ENCODE measurements at places on chromosomes 1 and 21.

DNA sequence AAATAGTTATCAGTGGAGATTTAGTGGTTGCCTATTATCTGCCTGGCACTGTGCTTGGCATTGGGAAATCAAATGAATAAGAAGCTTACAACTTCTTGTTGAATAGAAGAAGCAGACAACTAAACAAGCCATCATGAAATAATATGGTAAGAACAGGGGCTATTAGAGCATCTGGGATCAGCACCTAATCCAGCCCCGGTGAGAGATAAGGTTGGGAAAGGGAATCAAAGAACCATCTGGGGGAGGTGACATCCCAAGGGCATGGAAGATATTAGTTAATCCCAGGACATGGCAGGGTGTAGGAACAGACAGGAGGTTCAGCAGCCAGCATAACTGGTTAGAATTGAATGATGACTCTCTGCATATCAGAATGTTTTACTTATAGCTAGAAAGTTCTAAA is 36.3 kb upstream of the SUCO start:
- no peak for DNase-seq

GRCh38 chr1:52368383-52369172 is 2.6 kb upstream of the CC2D1B start:
- peak; percentile 57 for DNase-seq

DNA sequence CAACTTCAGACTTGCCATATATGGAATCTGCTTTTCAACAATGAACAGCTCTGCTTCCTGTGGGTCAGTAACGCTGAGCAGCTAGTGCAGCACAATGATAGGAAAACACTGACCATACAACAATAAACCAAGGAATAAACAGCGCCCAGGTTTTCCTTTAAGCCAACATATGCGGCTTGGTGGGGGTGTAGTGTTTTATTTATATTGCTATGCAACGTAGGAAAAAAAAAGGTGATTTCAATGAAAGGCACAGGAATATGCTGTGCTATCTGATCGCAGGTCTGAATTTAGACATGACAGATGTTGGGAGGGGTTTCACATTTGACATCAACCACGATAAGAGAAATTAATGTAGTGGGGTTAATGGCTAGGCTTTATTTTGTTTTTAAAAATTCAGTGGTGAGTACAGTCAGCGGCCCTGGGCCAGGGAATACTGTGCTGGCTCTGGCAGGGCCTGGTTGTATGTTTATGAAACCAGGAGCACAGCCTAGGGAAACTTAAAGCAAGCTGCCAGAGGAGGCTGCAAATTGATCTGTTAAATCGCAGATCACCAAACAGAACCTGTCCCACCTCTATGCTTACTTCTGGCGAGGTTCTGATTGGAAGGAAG is 4.3 kb downstream of the TSPAN2 start:
- no peak for DNase-seq

- DNase-seq: no peak
Measured at GRCh38 chr1:203796236-203796605, 798 bp downstream of the ZBED6 start.

GRCh38 chr1:5664906-5665875 is 327.0 kb downstream of the NPHP4 start:
- no peak for DNase-seq

DNA sequence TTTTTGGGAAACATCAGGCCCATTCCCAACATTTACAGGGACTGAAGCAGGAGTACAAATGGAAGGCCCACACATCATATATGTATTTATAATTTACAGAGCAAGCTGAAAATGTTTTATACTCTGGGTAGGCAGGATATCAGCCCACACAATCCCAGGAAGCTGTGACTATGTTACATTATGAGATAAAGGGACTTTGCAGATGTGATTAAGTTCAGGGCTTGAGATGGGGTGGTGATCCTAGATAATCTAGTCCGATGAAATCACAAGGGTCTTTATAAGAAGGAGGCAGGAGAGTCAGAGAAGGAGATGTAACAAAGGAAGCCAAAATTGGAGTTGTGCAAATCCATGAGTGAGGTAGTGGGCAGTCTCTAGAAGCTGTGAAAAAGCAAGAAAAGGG is 160.5 kb downstream of the PDE4B start:
- no peak for DNase-seq

- no peak for DNase-seq
Measured at GRCh38 chr1:193270996-193271395, 84.6 kb upstream of the B3GALT2 start.

DNA sequence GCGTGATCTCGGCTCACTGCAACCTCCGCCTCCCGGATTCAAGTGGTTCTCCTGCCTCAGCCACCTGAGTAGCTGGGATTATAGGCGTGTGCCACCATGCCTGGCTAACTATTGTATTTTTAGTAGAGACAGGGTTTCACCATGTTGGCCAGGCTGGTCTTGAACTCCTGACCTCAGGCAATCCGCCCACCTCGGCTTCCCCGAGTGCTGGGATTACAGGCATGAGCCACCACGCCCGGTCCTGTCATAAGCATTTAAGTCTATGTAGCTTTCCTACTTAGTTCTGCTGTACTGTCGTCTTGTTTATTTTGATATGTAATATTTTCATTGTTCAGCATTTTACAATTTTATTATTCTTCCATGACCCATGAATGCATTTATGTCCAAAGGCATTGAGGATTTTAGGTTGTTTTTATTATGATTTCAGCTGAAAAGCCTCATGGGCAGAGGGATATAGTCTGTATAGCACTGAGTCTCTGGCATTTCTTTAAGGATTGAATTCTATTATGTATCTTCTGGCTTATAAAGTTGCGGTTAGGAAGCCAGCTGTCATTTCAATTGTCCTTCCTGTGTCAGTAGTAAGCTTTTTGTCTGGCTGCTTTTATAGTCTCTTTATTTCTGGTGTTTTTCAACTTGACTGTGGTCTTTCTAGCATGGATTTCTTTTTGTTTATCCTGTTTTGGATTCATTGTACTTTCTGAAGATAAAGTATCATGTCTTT is 9.2 kb downstream of the AGPAT3 start:
- no peak for DNase-seq

GRCh38 chr1:208251015-208251414 is 6.8 kb upstream of the PLXNA2 start:
- DNase-seq: no peak

- no peak for DNase-seq
Measured at GRCh38 chr1:226751703-226752102, 12.6 kb upstream of the ITPKB start.

DNA sequence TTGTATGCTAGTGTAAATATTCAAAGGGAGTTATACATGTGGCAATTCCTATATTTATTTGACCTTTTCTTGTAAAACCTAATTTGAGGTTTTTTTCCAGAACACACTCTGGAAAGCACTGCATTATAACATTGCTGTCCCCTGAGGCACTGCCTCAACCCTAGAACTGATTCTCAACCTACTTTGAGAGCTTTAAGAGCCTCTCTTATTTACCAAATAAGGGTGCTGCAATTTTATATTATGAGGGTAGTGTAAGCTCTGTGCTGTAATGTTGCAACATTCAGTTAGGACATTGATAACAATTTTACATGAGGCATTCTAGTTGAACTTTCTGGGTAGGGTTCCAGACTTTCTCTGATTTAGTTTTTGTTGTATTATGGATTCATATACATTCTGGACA is 302.2 kb upstream of the DEPDC1 start:
- no peak for DNase-seq

DNA sequence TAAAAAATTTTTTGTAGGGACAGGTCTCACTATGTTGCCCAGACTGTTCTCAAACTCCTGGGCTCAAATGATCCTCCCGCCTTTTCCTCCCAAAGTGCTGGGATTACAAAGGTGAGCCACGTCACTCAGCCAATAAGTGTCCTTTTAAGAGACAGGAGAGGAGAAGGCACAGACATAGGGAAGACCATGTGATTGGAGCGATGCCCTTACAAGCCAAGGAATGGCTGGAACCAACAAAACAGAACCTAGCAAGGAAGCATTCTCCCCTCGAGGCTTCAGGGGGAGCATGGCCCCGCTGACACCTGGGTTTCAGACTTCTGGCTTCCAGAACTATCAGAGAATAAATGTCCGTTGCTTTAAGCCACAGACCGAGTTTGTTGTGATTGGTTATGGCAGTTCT is 37.0 kb downstream of the NDUFS5 start:
- DNase-seq: no peak

DNA sequence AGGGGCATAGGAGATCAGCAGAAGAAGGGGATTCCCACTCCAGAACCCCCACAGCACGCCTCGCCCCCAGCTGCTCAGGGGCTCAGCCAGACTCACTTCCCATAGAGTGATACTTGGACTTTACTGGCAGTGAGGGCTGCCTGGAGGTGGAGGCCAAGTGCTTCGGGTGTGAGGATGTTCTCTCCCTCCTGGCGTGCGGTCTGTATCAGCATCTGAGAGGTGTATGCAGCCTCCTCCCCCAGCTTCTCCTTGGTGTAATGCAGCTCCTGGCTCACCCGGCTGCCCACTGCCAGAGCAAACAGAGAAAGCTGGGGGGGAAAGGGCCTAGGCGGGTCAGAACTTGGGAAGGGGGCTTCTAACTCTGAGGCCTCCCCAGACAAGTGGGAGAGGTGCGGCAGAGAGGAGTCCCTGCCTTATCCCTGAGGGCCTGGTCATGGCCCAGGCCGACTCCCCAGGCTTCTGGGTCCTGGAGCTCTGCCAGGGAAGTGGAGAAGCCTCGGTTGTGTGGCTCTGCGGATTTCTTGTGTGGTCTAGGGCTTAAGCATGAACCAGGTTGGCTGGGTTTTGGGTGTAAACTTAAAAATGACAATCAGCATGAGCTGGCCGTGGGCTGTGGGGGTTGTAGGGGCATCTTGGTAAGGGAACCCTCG is 10.9 kb downstream of the PTCH2 start:
- no peak for DNase-seq

GRCh38 chr21:36549470-36549869 is 69.5 kb upstream of the CLDN14 start:
- DNase-seq: no peak

DNA sequence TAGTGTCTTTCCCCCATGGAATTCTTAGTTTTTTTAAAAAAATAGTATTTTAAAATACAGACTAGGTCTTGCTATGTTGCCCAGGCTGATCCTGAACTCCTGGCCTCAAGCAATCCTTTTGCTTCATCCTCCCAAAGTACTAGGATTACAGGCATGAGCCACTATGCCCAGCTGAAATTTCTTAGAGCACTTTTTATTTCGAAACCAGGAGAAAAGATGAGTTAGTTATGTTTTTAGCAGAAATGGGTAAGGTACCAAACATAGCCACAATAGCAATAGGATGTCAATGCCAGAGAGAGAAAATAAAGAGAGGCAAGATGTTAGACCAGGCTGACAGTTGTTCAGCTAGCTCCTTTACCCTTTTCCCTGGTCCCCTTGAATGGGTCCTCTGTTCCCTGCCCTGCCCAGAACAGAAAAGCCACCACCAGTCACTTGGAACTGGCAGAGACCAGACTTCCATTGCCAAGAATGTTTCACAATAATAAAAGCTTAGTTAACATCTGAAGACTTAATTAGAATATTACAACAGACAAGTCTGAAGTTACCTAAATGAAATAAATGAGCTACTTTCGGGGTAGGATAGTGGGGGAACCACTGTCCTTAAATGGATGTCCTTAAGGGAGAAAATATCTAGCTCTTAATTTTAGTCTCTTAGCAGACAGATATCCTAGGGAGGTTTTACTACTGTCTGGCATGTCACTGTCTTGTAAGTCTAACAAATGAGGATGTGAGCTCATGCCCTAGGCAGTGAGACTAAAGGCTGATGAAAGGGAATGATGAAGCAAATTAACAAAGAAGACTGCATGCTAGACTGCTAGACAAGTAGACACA is 54.3 kb downstream of the ABL2 start:
- DNase-seq: peak; percentile 15

DNA sequence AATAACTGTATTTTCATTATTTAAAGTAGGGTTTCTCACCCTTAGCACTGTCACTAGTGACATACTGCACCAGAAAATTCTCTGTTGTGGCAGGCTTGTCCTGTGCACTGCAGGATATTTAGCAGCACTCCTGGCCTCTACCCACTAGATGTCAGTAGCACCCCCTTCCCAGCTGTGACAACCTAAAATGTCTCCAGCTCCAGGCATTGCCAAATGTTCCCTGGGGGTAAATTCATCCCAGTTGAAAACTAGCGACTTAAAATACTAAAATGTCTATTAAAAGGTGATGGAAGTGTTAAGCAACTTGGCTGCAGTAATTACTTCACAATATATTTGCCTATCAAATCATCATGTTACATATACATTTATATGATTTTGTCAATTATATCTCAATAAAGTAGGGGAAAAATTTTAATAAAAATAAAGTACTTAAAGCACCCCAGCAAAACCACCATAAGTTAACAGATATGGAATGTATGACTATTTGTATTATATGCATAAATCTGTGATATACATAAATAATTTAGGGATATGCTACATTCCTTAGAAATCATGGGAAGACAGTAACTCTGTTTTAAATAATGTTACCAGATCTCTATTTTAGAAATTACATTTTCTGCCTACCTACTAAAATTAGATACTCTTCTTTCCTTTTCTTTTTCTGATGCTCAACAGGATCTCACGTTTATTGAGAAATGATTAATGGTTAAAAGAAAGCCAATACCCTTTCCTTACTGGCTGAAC is 74.6 kb downstream of the ARID4B start:
- DNase-seq: peak; percentile 62

GRCh38 chr1:57467830-57468229 is 44.0 kb upstream of the DAB1 start:
- DNase-seq: no peak

DNA sequence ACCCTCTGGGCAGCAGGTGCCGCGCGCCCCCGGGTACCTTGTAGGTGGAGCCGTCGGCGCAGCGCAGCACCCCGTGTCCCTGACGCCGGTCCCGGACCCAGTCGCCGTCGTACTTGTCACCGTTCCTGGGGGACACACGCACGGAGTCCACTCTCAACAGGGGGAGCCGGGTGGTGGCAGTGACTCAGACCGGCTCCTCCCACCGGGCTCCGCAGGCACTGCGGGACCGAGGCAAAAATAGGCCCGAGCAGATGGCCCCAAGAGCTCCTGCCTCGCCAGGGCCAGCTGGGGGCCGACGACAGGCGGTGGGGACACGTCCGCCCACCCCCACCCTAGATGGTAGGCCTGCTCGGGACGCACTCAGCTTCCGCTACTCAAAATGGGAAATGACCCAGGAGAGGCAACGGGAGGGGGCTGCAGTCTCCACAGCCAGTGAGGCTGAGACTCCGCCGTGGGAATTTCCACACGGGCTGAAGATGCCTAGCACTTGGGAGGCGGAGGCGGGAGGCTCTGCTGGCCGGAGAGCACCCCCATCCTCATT is 6.3 kb downstream of the MORN1 start:
- no peak for DNase-seq

Data from lung (tissue), 17 donors.